ENCODE measurements at places on chromosomes 12 and 14.

DNA sequence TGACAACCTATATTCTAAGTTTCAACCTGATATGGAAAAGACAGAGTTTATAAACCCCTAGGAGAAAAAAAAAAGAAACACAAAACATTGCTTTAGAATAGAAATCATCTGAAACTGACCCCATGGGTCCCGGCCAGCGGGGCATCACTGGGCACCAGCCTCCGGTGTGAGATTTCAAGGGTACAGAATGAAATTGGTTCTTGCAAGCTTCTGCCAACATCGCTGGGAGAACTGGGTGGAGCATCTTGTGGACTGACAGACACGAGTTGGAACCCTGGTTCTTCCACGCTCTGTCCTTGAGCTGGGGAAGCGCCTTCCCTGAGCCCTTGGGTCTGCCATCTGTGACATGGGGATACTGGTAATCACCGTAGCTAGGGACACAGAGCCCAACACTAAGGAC lies 173.6 kb downstream of the PHETA1 start:
- DNase-seq = no peak

DNA sequence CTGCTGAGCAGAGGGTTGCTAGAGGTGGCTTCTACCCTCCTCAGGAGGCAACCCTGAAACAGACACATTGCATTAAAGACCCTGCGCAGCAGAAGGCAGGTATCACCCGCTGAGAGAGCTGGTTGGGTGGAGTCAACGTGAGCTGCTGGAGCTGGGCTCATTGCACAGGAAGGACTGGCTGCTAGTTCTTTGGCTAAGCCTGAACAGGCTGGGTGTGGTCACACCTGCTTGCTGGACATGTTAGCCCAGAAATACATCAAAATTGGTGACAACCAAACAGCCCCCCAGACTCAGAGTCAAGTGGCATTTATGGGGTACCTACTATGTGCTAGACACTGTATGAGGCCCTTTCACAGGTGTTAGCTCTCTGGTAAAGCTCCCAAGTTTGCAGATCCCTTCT lies 33.8 kb upstream of the IRF2BPL start:
- DNase-seq = no peak

GRCh38 chr12:127803545-127803944 lies 463.4 kb upstream of the TMEM132C start:
- no peak for DNase-seq

- DNase-seq = no peak
Observed at GRCh38 chr14:45120096-45120495, 14.2 kb downstream of the FKBP3 start.

GRCh38 chr12:54273981-54274380 lies 5.9 kb downstream of the CBX5 start:
- DNase-seq = no peak

DNA sequence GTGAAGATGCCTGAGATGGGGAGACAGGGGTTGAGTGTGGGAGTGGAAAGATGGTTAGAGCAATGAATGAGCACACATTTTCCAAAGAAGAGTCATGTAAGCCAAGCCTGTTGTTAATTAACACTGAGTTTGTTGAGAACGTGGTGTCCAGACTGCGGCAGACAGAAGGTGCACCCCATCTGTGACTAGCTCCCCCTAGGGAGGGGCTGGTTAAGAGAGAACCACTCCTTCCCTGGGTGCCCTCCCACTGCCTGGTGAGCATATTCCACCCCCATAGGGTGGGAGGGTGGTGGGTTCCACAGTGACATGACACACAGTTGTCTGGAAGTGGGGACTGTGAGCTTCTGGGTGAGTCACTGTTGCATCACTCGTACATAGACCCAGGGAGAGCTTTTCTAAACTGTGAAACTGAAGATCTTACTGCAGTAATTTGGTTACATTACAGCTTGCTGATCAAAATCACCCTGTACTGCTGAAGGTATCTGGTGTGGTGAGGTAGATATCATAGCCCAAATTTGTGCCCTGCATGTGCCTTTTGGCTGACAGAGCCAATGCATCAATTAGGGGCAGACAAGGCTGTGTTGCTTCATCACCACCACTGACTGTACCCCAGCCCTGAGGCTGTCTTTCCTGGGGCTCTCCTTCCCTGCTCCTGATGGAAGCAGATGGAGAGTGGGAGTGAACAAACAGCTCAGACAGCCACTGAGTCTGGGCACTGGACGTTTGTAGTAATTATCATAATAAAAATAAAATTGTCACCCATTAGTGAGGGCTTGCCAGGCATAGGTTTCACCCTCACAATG lies 150.9 kb downstream of the EMP1 start:
- peak; percentile 81 for DNase-seq

DNA sequence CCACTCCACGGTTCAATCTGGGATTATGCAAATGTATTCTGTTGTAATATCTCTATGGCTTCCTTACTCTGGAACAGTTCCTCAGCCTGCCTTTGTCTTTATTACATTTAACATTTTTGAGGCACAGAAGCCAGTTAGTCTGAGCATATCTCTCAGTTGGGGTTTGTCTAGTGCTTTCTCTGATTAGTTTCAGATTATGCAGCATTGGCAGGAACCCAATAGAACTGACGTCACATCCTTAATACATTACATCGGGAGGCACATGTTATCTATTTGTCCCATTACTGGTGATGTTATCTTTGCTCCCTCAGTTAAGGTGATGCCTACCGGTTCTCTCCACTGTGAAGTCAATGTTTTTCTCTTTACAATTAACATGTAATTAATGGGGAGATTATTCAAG lies 62.4 kb downstream of the PPM1A start:
- no peak for DNase-seq

DNA sequence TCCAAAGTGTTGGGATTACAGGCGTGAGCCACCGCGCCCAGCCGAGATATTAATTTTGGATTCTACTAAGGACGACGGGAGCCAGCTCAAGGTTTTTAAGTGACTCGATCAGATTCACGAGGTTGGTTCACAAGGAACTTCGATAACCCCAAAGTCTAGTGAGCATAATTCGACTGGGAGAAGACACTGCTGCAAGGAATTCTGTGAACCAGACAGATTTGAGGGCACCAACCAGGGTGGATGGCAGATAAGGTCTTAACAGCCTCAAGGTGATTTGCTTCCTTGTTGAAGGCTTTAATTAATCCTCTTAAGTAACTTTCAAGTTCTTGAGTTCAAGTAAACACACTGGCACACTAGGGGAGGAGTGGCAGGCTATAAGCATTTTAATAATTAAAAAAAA lies 1.1 kb upstream of the KLHDC2 start:
- no peak for DNase-seq

DNA sequence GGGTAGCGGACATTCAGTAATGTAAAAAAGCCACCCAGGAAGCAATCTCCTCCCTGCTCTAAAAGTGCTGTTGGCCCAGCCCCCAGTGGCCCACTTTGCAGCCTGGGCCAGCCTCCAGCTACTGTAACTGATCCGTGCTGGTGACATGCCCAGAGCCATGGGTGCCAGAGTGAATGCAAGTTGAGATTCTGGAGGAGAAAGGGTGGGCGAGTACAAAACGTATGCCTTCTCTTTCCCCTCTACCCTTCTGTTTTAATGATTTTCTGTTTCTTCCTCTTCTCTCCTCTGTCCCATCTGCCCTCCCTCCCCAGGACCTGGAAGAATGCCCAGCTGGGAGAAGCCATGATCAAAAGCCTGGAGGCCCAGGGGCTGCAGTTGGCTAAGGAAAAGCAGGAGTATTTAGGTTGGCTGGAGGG lies 16.9 kb downstream of the PLEKHD1 start:
- DNase-seq = no peak

Measured in stimulated activated CD4-positive, alpha-beta T cell treated with anti-CD3 and anti-CD28 coated beads, Interleukin-15, amount 100 ng/mL, for 24 hours (primary cell).